ENCODE measurements at places on chromosomes 11 and 22.
A peak's percentile ranks its signal among the peaks of the same experiment; 100 is the strongest.

DNA sequence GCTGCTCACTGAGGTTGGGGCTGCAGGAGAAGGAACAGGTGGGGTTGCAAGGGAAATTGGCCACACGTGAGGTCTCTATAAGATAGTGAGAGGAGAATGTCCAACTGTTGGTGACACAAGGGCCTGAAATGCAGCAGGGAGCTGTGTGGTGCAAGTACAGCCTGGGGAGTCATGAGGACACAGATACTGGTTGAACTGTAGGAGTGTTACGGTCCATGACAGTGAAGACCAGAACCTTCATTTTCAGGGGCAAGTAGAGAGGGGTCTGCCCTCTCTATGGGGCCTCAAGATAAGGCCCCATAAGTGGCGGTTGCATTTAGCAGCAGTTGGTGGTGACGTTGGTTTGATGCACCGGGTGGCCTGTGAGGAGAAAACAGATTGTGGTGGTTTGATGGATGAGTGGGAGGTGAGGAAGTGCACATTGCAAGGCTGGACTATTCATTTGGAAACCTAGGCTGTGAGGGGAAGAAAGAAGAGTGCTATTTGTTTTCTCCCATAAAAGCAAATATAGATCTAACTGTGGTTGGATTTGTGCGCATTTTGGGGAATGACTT, 39.4 kb downstream of the MICAL2 start:
- DNase-seq = no peak

DNA sequence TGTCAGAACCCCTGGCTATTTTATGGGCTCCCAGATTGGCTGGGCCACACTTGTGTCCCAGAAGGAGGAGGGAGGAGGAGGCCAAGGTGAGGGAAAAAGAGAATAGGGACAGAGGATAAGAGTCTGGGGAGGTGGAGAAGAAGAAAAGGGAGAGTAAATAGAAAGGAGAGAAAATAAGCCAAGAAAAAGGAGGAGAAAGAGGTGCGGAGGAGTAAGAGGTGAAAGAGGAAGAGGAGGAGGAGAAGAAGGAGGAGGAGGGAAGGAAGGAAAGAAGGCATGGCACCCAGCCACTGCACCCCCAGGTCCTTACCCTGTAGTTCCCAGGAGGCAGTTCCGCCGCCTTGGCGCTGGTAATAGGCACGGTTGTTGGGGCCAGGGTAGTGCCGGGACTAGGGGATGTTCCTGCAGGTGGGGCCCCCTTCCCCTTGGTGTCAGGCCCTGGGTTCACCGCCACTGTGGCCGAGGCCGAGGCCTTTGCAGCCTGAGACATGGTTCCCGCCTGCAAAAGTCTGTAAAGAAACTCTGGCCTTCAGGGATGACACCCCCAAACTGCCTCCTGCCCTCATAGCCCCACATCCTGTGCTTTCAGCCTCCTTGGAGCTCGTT, 1.9 kb downstream of the CRYBB1 start:
- no peak for DNase-seq

DNA sequence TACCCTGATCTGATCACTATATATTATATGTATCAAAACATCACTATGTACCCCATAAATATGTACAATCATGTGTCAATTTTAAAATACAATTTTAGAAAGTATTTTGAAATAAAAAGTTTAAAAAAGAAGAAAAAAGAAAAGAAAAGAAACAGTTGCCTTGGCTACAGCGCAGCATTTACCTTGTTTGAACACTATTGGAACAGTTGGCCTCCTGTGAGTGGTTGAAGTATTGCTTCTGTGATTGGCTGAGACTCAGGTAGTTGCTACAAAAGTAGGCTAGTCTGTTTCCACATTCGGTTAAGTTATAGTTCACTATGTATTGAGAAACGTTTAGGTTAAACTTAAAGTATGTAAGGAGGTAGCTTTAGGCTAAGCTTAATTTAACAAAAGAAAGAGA, 7.9 kb upstream of the DTX4 start:
- no peak for DNase-seq

DNA sequence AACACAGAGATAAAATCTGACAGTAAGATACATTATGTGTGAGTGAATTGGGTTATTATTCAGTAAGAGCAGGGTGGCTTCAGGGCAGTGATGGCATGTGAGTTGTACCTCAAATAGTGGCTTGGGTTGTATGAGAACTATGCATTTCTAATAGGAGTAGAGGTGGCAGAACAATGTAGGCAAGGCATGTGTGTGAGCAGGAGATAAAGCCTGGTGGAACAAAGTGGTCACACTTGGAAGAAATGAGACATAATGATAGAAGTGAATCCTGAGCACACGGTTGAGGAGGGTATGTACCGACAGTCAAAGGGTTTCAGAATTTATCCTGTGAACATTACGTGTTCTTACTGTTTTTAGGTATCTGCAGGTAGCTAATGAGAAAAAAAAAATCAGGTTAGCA, 159.3 kb downstream of the CASP12 start:
- DNase-seq = no peak

DNA sequence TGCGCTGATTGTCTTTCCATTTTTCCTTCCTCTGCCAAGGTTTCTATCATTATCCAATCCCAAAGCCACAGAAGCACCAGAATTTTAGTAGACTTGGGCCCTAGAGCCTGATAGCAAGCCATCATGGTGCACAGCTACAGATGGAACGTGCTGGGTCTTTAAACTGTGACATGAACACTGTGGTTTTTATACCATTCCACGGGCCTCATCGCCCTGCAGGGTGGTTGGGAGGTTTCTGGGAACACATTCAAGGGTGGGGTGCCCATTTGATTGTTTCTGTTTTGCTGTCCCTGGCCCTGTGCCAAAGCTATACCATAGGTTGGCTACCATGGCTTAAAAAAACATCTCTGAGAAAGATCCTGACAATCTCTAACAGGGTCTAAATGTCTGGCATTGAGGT, 151.9 kb downstream of the CACNA1I start:
- DNase-seq = no peak

DNA sequence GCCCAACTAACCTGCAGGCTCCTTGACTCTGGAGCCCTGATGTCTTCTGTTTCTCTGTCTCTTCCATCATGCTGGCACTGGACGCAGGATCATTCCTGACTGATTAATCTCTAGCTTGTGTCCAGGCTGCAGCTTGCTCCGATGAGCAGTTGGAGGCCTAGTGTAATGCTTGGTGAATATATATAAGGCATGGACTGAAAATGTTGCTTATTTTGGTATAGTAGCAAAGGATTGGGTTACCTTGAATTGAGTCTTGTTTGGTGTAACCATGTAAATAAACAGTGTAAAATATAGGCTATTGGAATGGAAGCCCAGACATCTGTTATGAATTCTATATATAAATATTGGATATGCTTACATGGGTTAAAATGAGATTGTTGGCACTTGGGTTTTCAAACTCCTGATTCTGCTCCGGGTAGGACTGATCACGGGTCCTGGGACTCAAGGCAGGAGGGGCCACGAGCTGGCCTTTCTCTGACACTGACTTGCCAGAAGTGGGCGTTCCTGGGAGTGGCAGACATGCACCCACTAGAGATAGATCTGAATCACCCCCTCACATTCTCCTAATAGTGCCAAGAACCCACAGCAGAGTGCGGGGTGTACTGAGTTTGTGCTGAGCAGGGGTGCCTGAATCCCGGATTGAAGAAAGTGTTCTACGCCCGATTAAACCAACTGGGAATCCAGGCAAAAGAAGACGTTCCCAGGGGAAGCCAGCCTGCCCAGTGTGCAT, 25.8 kb downstream of the LRP5 start:
- peak; percentile 34 for DNase-seq

GRCh38 chr11:3970108-3970507, 114.6 kb downstream of the STIM1 start:
- no peak for DNase-seq

DNA sequence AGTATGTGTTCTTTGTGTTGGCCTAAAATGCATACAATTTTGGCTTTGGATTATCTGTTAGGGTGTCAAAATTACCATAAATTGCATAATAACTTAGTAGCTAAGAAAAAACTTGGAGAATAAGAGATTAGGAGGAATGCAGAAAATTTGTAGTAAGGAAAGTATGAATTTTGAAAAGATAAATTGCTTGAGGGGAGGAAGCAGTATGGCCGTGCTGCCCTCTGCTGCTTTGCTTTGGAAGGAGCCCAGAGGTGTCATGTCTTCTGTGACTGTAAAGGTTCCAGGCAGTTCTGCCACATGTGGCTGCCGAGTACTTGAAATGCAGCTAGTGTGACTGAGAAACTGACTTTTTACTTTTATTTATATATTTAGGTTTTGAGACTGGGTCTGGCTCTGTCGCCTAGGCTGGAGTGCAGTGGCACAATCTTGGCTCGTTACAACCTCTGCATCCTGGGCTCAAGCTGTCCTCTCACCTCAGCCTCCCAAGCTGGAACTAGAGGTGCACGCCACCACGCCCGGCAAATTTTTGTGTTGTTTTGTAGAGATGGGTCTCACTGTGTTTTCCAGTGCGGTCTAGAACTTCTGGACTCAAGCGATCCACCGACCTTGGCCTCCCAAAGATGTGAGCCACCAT, 1.8 kb downstream of the ADSL start:
- DNase-seq = no peak

DNA sequence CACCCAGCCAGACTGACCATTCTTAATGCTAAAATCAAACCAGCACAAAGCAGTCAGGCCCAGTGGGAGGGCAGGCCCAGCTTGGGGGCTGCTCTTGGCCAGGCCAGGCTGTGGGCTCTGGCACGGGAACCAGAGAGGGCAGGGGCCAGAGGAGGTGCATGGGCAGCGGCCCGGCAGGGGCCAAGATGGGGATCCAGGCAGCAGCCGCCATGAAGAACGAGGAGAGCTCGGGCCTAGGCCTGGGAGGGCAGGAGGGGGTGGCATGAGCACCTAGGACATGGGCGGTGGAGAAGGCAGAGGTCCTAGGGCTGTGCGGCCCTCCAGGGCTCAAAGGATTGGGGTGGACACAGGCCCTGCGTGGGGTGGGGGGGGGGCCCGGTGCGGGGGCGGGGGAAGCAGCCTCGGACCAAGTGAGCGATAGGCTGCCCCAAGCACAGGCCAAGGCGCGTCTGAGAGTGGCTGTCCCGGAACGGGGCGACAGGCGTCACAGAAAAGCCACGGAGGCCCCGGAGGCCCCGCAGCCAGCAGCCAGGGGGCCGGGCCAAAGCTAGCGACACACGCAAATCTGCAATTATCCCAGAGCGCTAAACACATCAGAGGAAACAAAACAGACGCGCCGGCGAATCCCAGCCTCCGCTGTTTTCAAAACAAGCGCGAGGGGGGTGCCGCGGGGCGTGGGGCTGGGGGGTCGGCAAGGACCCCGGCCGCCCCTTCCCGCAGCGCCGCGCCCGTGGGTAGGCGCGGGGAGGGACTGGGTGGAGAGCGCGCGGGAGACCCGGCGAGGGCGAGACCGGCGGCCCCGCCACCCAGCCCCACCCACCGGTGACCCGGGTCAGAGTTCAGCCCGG, 8.3 kb downstream of the PLXNB2 start:
- DNase-seq = no peak

DNA sequence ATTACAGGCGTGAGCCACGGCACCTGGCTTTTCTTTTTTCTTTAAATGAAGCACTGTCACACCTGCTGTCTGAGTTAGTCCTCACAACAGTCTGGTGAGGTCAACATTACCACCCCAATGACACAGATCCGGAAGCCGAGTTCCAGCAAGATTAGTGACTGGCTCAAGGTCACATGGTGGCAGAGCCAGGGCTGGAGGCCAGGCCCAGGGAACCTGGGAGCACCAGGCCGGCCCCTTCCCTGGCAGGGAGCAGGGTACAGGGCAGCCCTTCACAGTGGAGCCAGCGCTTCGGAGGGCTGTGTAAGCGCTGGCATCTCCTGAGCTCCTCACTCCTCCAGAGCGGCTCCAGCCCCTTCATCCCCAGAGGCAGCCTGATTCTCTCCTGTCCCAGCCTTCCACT, 118.7 kb downstream of the ST3GAL4 start:
- no peak for DNase-seq

DNA sequence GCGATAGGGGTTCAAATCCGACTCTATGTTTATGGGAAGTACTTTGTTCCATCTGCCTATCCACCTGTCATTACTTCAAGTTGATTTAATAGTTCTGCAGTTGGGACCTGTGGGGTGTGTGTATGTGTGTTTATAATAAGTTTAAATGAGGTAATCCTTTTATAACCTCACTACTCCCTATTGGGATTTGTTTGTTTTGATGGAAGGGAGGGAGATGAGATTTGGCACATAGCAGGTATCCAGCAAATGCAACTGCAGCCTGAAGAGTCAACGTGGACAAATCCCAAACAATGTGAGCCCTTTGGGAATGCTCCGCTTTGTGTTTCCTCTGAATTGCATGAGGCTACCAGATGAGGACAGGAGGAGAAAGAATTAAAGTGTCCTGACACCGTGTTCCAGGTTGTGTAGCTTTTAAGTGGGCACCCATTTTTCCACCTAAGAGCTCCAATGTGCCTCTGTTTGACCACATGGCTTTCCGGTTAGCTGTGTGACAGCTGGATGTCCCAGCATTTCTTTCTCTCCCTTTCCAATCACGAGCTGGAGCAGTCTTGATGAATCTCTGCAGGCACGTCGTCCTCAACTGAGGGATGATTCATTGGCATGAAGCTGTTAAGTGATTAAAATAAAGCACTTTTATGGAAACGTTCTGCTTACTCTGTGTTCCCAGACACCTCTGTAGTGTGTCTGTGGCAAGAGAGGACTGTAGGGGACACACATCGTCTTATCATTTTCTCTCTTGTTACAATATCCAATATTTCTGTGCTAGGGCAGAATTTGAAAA, 610.7 kb downstream of the NTM start:
- DNase-seq = no peak

DNA sequence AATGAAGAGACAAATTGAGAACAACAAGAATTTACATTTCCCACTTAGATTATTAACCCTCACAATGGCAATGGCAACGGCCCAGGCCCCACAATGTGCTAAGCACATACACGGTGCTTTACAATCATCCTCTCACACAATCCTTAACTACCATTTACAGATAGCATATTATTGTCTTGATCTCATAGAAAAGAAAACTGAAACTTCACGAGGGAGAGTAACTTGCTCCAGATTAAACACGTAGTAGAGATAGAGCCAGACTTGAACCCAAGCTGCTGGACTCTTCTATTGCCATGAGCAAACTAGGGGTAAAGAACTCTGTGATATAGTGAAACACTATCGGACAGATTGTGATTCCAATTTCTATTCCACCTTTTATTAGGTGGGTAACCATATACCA, 665.1 kb downstream of the DLG2 start:
- DNase-seq = no peak

- DNase-seq = no peak
These were observed 714.7 kb upstream of the TENM4 start for GRCh38 chr11:80155412-80156017.

GRCh38 chr11:121576531-121576930, 123.8 kb upstream of the SORL1-AS1 start:
- no peak for DNase-seq

GRCh38 chr11:129895126-129896041, at the start of gene NFRKB:
TSS of gene NFRKB (minus strand) at chr11:129895578. CDS start at chr11:129892849, 2,729 bp downstream.
- peak; percentile 86 for DNase-seq

GRCh38 chr11:45024846-45025588, 74.3 kb upstream of the TP53I11 start:
- DNase-seq = no peak

GRCh38 chr22:38842512-38843200, 1.2 kb downstream of the NPTXR start:
- no peak for DNase-seq
